Kasumi-1 (cell line): ENCODE measurements at places on chromosomes 5 and 9.

DNA sequence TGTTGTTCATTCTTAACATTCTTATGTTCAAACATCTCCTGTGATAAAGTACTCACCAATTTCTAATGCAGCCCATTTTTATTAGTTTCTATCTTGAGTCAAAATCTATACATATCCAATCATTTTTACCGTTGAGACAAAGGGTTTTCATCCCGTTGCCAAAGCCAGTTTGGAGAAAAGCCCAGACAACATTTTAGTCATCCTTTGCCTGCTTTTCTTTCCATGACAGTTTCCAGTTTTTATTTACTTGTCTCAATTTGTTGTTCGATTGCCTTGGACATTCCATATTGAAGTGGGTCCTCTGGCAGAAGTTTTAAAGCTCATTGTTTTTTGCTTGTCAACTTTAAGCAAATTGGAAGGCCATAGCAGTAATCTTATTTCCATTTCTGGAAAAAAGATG is 123.9 kb downstream of the RAB3C start:
- no peak for DNase-seq

GRCh38 chr9:133562611-133563290 is 28.2 kb downstream of the ADAMTSL2 start:
- no peak for DNase-seq

DNA sequence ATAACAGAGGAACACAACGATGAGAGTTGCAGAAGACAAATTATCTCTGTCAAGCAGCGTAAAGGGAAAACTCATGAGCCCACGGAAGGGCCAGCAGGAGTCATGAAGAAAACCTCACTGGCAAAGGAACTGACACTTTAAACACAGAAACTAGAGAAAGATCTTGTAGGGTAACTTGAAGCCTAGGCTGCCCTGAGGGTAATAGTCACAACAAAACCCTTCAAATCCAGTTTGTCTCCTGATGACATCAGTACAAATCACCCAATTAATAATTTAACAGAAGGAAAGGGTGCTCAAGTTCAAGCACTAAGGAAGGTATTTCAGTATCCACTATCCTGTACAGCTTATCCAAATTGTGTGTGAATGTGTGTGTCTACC is 549.1 kb downstream of the MTRR start:
- no peak for DNase-seq

DNA sequence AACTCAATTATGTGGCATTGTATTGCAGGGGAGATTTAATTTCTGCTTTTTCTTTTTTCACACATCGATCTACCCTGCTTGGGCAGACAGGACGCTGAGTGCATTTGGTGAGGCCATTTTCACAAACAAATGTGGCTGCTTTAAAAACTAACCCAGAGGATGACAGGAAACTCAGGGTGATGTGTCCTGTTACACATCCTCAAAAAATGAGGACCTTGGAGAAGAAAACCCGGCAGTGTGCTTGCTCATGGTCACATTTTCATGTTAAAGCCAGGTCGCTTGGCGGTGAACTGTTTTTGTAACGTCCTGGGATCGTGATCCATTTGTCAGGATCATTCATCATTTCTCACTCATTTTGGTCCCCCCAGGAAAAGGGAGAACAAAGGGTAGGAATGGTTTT is 478.3 kb upstream of the ADAMTS16 start:
- DNase-seq: no peak

DNA sequence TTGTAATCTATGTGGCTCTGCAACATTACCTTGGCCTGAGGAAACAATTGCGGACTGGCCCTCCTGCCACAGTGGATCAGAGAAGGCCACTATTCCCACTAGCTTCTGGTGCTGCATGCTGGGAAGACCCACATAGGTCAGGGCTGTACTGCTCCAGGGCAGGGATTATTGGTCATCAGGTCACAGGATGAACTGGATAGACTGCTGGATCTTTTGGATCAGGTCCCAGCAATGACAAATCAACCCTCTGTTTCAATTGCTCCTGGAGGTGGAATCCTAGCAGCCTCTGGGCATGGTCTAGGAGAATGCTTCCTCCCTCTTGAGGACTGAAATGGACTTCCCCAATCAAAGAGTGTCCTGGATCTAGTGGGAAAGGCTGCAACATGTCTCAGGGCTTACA is 66.7 kb upstream of the PHF24 start:
- DNase-seq: no peak

GRCh38 chr9:135997090-135998015 is 36.2 kb upstream of the UBAC1 start:
- DNase-seq: no peak

- no peak for DNase-seq
Measured at GRCh38 chr9:85302938-85303756, 438.6 kb downstream of the AGTPBP1 start.
